ENCODE measurements at places on chromosomes 3 and 15. TPM values are rescaled to one million over a fixed set of nuclear protein-coding genes. Genes with fewer than 3 reads are reported as not detected.
A peak's percentile ranks its signal among the peaks of the same experiment; 100 is the strongest.

Gene DTWD1
- total RNA-seq, result 19.2 TPM

DNA sequence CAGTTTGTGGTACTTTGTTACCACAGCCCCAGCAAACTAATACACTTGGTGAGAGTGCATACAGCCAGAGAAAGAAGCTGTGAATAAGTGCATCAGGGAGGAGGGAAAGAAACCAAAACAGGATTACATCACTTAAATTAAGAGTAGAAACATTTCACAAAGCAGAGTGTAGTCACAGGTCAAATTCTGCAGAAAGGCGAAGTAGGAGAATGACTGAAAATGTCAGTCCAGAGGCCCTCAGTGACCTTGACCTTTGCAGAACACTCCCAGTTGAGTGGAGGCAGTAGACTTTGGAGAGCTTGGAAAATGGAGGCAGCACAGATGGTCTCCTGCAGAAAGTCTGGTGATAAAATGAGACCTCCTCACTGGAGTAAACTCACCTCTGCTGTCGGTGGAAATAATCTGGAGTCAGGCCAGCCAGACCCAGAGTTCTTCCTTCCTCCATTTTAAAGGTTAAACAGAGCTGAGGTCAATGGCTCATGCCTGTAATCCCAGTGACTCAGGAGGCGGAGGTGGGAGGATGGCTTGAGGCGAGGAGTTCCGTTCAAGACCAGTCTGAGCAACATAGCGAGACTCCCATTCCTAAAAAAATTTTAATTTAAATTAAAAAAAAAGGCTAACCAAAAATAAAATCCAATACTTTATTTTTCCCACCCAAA is 5.0 kb downstream of the CD86 start:
- DNase-seq, result no peak

Gene CTDSPL
- total RNA-seq, result 36.4 TPM

Gene GPR149
- not detected for total RNA-seq

Gene IQCF6
- not detected for total RNA-seq

GRCh38 chr15:85746641-85747040 is 48.1 kb downstream of the KLHL25 start:
- no peak for DNase-seq

Gene ARGFX
- not detected for total RNA-seq

Gene GOLGA6L2
- not detected for total RNA-seq

GRCh38 chr3:76497636-76498035 is 542.3 kb upstream of the ROBO2 start:
- DNase-seq, result peak; percentile 47

DNA sequence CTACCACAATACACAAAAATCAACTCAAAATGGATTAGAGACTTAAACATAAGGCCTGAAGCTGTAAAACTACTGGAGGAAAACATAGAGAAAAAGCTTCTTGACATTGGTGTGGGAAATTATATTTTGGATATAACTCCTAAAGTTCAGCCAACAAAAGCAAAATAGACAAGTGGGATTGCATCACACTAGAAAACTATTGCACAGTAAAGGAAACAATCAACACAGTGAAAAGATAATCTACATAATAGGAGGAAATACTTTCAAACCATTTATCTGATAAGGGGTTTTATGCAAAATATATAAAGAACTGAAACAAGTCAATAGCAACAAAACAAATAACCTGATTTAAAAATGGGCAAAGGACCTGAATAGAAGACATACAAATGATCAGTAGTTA is 37.6 kb upstream of the TP63 start:
- no peak for DNase-seq

Measured in Caki2 (cell line).